ENCODE measurements at places on chromosomes 1 and 21.

- no peak for DNase-seq
These were observed 218.7 kb upstream of the FOXD3 start for GRCh38 chr1:63103682-63104081.

GRCh38 chr1:74811436-74812179, 78.7 kb downstream of the TYW3 start:
- DNase-seq: no peak

DNA sequence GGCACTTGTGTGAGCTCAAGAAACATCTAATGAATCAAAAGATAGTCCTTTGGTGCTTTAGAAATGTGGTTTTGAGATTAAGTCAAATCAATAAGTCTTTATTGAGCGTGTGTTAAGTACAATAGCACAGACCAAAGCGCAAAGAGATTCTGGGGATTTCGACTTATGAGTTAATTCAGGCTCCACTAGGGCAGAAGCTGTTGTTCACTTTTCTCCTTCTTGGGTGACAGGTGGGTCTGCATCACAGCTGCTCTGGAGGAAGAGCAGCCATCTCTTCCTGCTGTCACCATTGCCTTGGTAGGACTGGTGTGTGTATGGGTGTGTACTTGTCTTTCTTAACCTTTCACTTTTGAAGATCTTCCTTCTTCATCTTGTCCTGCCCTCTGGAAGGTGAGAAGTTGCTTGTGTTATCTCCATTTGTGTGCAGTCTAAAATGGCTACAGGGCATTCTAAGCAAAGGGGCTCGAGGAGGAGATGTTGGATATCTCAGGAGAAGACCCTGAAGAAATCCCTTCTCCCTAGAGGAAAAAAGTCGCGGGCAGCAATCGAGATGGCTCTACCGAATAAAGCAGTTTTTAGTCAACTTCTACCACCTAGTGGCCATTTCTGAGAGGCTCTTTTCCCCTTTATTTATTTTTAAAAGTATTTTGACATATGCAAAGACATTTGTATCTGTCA, 22.9 kb upstream of the DISC1 start:
- DNase-seq: peak; percentile 33

DNA sequence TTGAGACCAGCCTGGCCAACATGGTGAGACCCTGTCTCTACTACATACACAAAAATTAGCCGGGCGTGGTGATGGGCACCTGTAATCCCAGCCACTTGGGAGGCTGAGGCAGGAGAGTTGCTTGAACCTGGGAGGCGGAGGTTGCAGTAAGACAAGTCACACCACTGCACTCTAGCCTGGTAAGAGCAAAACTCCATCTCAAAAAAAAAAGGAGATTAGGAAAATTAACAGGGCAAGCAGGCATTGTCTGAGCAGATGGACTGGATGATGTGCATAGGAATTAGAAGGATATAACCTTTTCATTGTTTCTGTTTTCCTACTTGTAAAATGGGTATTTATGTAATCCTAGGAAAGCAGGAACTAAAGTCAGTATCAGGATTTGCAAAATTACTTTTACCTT, 15.6 kb downstream of the TARDBP start:
- DNase-seq: no peak

GRCh38 chr1:184223216-184223615, 163.6 kb upstream of the C1orf21 start:
- no peak for DNase-seq

DNA sequence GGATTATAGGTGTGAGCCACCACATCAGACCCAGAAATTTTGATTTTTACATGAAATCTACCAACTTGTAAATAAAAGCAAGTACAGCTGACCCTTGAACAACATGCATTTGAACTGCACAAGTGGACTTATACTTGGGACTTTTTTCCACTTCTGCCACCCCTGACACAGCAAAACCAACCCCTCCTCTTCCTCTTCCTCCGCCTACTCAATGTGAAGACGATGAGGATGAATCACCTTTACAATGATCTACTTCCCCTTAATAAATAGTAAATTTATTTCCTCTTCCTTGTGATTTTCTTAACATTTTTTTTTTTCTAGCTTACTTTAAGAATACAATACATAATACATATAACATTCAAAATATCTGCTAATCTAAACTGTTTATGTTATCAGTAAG, 17.5 kb upstream of the YRDC start:
- DNase-seq: no peak

- DNase-seq: no peak
These were observed 6.0 kb downstream of the TNN start for GRCh38 chr1:175073633-175074032.

GRCh38 chr21:41670056-41670805, 96.6 kb downstream of the RIPK4 start:
- no peak for DNase-seq

- no peak for DNase-seq
These were observed 1.7 kb upstream of the KRTAP7-1 start for GRCh38 chr21:30831194-30831765.

DNA sequence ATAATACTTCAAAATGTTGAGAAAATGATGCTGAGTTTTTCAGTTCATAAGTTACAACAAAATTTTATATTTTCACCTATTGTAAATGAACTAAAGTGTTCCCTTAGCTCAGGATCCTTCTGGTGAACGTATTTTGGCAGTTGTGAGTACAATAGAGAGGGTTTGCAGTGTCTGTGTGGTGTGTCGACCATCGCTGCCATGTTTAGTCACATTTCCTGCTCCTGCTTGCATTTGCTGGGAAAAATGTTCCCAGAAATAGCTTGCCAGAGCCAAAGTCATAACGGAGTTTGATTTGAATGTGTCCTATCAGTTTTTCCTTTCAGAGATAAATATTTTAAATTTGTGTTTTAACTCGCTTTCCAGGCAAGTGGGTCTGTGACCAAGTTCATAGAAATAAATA, 117.1 kb upstream of the COL6A1 start:
- DNase-seq: no peak

DNA sequence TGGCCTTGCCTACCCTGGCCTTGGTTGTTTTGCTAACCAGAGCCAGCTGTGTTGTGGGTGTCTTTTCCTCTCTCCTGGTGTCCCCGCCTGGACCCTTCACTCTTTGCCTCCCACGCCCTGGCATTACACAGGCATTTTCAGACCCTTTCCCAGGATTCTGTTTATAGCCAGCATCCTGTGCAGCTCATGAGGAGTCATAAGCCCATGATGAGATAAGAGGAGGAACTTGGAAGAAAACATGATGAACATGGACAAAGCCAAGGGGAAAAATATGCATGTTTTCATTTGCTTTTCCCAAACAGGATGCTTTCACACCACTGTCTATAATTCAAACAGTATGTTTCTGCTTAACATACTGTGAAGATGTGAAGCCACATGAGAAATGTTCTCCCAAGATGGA, 18.7 kb upstream of the WARS2 start:
- DNase-seq: no peak

GRCh38 chr1:11807133-11807532, 1.1 kb downstream of the CLCN6 start:
- DNase-seq: no peak

DNA sequence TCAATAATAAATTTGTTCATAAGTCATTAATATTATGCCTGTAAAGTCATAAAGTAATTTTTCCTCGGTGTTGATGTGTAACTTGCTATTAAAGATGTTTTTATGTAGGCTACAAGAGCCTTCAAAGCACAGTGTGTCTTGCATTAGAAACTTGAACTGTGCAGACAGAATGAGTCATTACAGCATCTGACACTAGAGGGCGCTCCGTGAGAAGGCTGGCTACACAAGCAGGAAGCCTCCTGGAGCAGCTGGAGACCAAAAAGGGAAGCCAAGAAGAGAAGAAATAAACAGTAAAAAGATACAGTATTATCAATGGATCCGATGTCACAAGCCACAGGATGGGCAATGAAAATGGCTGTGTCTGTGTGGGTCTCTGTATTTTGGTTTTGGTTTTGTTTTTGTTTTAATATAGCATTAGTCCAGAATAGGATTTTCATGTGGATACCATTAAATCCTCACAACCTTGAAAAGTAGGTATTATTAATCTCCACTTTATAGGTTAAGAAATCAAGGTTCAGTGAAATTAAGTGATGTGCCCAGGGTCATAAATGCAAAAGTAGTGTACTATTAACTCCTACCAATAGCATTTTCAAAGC, 16.1 kb upstream of the LRRC8D start:
- DNase-seq: no peak

- DNase-seq: no peak
These were observed 19.5 kb downstream of the XKR8 start for GRCh38 chr1:27979151-27979858.

- DNase-seq: no peak
These were observed 45.9 kb upstream of the IPO9 start for GRCh38 chr1:201783058-201783457.

GRCh38 chr1:50077273-50077672, 31.4 kb upstream of the ELAVL4 start:
- DNase-seq: no peak

GRCh38 chr1:206863266-206863665, 2.2 kb upstream of the IL20 start:
- DNase-seq: no peak

- no peak for DNase-seq
These were observed 45.1 kb upstream of the RNF11 start for GRCh38 chr1:51190961-51191360.

Data from NCI-H187 treated with DMSO at 0.1 percent for 48 hours (cell line).